ENCODE measurements at places on chromosomes 5 and 9.

GRCh38 chr5:81895307-81895706 lies 76.5 kb upstream of the ATG10 start:
- DNase-seq: no peak

GRCh38 chr5:172630482-172630881 lies 10.6 kb upstream of the NEURL1B start:
- DNase-seq: no peak

DNA sequence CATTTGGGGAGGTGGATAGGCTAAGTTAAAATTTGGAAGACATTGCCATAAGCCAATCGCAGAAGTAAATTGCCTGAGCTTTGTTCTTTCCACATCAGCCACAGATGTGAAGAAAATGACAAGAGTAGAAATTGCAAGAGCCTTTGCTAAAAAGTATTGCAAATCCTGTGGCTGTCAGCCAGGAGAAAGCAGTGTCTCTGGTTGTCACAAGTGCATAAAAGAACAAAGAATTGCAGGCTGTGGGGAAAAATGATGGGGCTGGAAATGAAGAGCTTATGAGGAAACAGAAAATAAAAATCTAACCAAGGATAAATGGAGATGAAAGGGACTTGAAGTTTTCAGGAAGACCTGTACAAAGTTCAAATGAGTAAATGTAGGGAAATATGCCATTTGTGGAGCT lies 344.8 kb downstream of the CSNK1G3 start:
- DNase-seq: no peak

DNA sequence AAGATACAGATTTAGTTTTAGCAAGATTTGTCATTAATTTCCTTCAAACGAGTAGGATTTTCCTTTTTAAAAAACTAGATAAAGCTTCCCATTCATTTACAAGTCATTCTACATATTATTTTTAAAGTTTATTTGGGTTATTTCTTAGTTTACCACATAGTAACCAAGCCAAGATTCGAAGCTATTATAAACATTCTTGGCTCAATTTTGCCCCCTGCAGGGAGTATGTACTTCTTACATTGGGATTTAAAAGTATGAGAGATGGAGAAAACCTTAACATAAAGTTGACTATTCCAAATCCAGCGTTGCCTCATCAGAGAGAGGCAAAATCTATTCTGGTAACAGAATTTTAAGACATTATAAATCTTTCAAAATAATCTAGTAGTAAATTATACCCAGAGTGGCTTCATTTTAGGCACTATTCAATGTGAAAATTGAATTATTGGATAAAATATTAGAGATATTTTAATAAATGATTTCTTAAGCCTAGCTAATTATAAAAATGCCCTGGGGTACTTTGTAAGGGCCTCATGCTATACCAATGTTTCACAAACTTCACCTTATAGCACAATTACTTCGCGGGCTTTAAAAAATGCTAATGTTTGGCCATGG lies 39.1 kb downstream of the FBN2 start:
- no peak for DNase-seq

- DNase-seq: peak; percentile 81
These were observed at the start of gene BNC2 for GRCh38 chr9:16870596-16871335. TSS of gene BNC2 (minus strand) at chr9:16870670. CDS start at chr9:16870648, 22 bp downstream.

GRCh38 chr5:155727512-155728145 lies 599.3 kb upstream of the SGCD start:
- no peak for DNase-seq

DNA sequence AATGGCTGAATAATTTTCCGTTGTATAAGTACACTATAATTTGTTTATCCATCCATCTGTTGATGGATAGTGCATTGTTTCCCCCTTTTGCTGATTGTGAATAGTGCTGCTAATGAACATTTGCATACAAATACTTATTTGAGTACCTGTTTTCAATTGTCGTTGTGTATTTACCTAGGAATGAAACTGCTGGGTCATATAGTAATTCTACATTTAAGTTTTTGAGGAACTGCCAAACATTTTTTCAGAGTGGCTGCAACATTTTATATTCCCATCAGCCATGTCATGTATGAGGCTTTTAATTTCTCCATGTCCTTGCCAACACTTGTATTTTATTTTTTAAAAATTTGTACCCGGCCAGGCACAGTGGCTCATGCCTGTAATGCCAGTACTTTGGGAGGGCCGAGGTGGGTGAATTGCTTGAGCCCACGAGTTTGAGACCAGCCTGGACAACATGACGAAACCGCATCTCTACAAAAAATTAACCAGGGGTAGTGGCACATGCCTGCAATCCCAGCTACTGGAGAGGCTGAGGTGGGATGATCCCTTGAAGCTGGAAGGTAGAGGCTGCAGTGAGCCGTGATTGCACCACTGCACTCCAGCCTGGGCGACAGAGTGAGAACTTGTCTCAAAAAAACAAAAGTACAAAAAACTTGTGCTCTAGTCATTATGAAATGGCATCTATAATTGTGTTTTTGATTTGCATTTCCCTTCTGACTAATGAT lies 2.2 kb upstream of the ANXA6 start:
- DNase-seq: no peak

DNA sequence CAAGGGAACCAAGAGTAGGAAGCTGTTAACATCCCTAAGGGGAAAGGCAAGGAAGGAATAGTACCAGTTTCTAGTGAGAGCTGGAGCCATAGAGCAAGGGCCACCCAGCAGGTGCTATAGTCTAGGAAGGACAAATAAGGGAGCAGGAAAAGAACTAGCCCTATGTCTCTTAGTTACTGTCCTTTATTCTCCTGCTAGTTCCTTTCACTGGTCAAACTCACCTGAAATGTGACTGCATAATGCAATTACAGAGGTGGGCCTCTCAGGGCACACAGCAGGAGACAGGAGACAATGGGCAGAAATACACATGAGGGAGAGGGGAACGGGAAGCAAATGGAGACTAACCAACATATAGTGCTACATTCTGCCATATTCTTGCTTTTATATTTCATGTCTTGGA lies 26.7 kb upstream of the FRMPD1 start:
- no peak for DNase-seq

- no peak for DNase-seq
These were observed 68.9 kb upstream of the PITX1 start for GRCh38 chr5:135102716-135103574.

- DNase-seq: no peak
These were observed 39.5 kb upstream of the PHF2 start for GRCh38 chr9:93536874-93537273.

GRCh38 chr5:150862070-150862469 lies 15.7 kb downstream of the IRGM start:
- DNase-seq: no peak

GRCh38 chr5:16489322-16489791 lies 23.8 kb upstream of the ZNF622 start:
- DNase-seq: no peak

GRCh38 chr5:3336666-3337065 lies 259.0 kb upstream of the IRX1 start:
- DNase-seq: no peak

GRCh38 chr5:174412374-174412773 lies 312.0 kb upstream of the MSX2 start:
- no peak for DNase-seq

- DNase-seq: no peak
These were observed 52.1 kb upstream of the ERBIN start for GRCh38 chr5:65874241-65874640.

- DNase-seq: no peak
These were observed 7.9 kb upstream of the RFESD start for GRCh38 chr5:95638632-95639031.

GRCh38 chr9:72875221-72875620 lies 77.6 kb downstream of the ALDH1A1 start:
- no peak for DNase-seq

DNA sequence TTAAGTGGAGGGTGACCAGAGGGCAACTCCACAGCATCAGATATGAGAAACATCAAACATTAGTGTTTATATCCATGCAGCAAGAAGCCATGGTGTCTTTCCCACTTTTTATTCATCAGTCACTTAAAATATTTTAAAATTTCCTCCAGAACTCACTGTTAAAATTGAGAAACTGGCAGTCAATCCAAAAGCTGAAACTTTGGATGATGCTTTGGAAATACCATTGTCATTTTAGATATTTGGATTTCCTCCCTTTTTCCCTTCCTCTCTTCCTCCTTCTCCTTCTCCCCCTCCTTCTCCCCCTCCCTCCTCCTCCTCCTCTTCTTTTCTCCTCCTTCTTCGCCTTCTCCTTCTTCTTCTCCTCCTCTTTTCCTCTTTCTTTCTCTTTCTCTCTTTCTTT lies 33.1 kb upstream of the NTRK2 start:
- no peak for DNase-seq

GRCh38 chr5:112534067-112534583 lies 115.0 kb upstream of the EPB41L4A start:
- no peak for DNase-seq

DNA sequence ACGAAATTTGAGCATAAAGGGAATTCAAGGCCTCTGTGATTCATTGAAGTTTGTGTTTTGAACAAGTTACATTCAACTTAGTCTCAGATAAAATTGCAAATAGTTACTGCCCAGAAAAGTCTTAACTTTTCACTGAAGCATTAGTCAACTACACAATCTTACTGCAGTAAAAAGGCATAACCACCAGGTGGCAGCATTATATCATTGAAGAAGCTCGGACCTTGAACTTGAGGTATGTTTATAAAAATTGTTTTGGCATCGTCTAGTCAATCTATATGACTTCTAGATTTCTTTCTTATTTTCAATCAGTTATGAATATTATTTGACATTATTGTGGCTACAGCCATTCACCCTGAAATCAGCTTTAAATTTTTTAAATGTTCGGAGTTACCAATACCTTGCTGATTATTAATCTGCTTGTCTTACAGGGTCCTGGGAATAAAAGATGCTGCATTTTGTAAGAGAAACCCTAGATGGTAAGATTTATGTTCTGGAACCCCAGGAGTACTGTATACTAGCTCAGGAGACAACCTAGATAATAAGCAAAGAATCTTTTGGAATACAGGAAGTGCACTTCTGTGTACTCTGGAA lies 83.9 kb upstream of the GRAMD2B start:
- DNase-seq: peak; percentile 14

GRCh38 chr5:181188700-181189362 lies 16.2 kb downstream of the TRIM7 start:
- peak; percentile 78 for DNase-seq

DNA sequence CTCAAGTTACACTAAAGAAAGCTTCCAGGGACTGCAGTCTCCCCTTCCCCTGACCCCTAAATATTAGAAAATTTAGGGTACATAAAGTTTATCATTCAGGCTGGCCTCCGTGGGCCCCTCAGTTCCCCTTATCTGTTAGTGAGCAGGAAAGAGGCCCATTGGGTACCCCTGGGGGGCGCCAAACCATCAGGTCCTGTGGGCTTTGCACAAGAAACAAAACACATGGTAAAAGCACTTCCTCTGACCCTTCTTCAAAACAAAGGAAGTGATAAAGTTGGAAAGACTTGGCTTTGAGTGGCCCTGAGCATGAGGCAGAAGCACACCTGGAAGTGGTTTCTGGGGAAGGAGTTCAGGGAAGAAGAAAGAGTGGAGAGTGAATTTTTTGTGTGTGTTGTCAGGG lies 213.0 kb downstream of the SMARCA2 start:
- DNase-seq: peak; percentile 80

- DNase-seq: no peak
These were observed 42.1 kb upstream of the GPR21 start for GRCh38 chr9:122991370-122991830.

- DNase-seq: no peak
These were observed 16.6 kb downstream of the OLFM1 start for GRCh38 chr9:135103931-135104639.

GRCh38 chr5:123451047-123451446 lies 27.8 kb upstream of the CEP120 start:
- DNase-seq: no peak

GRCh38 chr5:645421-645820 lies 33.3 kb downstream of the CEP72 start:
- no peak for DNase-seq

- peak; percentile 47 for DNase-seq
These were observed 530 bp downstream of the RAPGEF1 start for GRCh38 chr9:131739133-131739958.

DNA sequence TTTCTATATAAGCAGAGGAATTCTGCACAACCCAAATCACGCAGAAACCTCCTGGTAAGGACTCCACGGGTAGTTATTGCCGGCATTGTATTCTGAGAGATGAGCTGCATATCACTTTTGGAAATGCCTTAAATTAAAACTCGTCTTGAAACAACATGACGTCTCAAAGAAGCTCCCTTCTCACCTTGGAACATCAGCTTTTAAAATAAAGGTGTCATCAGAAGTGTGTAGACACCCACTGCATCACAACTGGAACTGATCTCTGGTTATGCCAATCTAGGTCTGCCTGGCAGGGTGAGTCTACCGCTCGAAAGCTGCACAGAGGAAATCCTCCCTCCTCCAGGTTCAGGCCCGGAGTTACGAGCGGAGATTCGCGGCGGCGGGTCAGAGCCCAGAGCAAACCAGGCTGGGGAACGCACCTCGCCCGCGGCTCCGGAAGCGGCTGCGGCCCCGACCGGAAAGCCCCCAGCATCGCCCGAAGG lies 974 bp upstream of the SLC12A2 start:
- no peak for DNase-seq

DNA sequence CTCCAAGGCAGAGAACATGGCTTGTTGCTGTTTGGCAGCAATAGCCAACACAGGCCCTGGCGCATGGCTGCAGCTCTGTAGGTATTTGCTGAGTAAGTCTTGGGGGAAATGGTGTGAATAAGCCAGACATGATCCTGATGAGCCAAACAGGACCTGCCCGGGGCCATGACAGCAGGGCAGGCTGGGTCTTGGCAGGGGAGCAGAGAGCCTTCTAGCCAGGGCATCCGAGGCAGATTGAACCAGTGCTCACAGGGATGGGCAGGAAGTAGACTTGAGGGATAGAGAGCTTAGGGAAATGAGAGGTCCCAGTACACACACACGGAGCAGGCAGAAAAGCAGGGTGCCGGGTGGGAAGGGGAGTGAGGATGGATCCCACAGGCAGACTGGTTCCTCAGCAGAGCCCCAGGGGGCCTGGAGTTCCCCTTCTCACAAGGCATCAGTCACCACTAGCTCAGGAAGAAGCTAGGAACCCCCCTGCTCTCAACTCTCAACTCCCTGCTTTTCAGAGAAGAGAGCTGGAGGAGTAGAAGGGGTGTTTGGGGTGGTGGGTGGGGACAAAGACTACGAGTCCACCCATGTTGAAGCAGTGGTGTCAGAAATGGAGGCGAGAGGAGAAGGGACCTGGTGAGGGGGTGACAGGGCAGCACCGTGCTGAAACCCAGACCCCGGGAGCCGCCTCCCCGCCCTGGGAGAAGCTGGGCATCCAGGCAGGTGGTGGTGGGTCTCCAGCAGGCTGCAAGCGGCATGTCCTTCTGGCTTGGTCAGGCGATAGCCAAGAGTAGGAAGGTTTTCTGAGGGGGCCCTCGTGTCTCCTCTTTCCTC lies 111.1 kb downstream of the RGS3 start:
- DNase-seq: no peak
